ENCODE measurements at places on chromosomes 12 and 14. TPM values are rescaled to one million over a fixed set of nuclear protein-coding genes. Genes with fewer than 3 reads are reported as not detected.
A peak's percentile ranks its signal among the peaks of the same experiment; 100 is the strongest.

The LTBP2 gene
- total RNA-seq = 17.1 TPM

- DNase-seq = peak; percentile 64
Observed at GRCh38 chr12:51395283-51396230, 4.4 kb upstream of the GALNT6 start.

DNA sequence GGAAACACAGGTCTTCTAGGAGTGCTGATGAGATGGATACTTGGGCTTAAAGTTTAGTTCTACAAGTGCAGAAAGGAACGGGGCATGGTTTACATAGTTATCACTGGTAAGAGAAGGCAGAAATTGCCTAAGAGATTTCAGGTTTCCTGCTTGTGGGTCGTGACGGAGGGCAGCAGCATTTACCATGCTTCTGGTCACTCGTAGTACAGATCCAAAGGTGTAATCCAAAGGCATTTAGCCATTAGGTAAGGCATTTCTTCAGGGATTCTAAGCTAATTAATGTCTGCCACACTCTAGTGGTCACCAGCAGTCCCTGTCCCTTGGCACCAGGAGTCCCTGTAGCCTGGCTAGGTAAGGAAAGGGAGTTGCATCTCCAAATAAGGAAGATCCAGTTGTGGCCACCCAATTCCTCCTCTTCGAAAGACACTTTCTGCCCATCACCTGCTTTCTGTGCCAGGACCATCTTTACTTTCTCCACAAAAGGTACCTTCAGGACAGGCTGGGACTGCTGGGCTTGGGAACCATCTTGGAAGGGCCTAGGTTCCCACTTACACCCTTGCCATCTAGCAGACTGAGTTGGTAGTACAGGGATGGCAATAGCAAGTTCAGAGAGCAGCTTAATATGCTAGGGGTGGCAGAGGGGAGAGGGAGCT, 1.5 kb downstream of the GSTZ1 start:
- peak; percentile 79 for DNase-seq

GRCh38 chr12:49458816-49459215, 80.0 kb upstream of the KCNH3 start:
- DNase-seq = no peak

GRCh38 chr12:55642669-55643068, 6.0 kb downstream of the OR10P1 start:
- no peak for DNase-seq

The TEAD4 gene
- total RNA-seq = 23.1 TPM

All from lower leg skin (tissue), 4 donors.